ENCODE measurements at places on chromosomes 7 and 10.

DNA sequence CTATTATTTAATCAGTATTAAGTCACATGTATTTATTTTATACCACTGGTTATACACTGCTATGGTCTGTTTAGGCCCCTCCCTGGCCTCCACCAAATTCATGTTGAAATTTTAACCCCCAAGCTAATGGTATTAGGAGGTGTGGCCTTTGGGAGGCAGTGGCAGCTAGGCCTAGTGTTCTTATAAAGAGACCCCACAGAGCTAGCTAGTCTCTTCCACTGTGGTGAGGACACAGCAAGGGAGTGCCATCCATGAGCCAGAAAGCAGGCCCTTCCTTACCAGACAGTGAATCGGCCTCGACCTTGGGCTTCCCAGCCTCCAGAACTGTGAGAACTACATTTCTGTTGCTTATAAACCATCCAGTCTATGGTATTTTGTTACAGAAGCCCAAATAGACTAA, 28.7 kb downstream of the RBM48 start:
- no peak for DNase-seq

DNA sequence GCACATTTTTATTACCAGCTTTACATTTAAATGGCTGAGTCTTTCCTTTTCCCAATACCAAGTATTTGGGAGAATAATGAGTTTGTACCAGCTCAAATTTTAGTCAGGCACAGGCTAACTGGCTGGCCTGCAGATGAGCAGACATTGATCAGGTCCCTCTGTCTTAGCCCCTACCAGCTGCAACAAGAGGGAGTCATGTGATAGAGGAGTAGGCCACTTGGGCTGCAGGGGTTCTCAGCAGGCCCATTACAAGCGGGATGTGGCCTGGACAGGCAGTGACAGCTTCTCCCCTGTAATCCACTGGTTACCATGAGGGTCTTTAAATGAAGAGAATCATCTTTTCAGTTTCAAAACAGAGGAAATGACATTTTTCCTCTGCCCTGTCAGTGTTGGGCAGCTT, 283.6 kb downstream of the SUGCT start:
- no peak for DNase-seq

DNA sequence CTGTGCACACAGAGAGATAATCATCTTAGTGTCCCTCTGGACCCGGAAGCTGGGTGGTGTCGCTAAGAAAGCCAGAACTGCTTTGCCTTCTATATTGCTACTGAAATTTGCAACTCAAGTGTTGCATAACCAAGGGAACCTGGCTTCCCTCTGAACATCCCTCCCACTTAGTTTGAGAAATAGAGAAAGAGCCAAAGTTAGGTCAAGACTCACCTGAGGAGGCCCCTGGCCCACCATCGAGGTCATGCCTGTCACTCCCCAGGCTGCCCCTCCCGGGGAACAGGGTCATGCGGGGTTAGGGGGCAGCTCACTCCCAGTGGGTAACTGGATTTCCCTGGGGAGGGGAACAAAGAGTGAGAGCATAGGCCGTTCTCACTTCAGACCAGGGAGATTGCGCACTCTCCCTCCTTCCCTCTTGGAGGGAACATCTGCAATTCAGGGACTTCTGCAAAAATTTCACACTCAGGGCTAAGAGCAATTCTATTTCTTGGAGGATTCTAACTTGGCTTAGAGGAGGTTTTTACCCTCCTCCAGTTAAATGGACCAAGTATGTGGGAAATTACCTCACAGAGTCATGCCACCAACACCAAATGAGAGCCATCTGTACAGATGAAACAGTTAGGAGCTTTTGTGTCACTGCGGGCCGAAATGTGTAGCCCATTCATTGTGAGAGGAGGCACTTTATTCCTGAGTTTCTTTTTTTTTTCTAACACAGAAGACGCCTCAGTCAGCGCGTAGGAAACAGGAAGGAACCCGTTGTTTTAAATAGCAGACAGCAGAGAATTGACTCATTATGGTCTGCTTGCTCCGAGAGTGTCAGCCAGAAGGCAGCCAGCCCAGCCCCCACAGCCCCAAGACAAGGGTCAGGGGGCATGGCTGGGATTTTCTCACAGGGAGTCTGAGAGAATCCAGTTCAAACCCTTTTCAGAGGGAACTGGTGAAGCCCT, 221.3 kb downstream of the ARHGAP12 start:
- no peak for DNase-seq

GRCh38 chr7:142496545-142496991, 238.7 kb upstream of the PRSS58 start:
- DNase-seq = peak; percentile 21

- no peak for DNase-seq
Measured at GRCh38 chr7:148274118-148274517, 316.4 kb upstream of the C7orf33 start.

- DNase-seq = no peak
Measured at GRCh38 chr10:63414481-63415260, 51.1 kb downstream of the JMJD1C start.

- DNase-seq = no peak
Measured at GRCh38 chr10:118823256-118823907, 68.6 kb upstream of the CACUL1 start.

DNA sequence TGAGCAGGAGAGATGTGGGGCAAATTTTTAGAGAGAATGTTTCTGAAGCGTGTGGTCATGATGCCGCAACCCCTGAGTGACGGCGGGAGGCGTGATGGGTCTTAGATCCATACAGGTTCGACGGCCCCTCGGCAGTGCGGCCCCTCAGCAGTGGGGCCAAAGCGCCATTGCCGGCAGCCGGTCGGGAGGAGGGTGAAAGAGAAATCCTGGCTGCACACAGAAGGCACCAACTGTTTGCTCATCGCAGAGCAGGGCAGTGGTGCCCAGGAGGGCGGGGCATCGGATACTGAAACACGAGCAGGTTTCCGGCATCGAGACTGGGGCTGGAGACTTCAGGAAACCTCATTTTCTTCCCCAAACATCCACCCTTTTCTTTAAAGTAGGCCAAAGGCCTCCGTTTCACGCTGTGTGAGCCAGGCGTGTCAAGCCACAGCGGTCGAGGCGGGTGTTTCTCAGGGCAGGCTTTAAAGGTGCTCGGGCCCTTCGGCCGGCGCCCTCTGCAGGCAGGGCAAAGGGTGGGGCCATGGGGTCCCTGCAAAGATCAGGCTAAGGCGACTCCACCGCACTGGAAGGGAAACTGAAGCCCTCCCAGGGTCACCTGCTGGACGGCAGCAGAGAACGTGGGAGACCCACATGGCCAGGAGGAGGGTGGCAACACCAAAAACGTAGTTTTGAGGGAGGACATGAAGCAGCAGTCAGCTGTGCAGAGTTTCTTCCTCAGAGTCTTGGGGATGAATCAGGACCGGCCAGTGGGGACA, 42.0 kb upstream of the PPP2R2D start:
- no peak for DNase-seq

DNA sequence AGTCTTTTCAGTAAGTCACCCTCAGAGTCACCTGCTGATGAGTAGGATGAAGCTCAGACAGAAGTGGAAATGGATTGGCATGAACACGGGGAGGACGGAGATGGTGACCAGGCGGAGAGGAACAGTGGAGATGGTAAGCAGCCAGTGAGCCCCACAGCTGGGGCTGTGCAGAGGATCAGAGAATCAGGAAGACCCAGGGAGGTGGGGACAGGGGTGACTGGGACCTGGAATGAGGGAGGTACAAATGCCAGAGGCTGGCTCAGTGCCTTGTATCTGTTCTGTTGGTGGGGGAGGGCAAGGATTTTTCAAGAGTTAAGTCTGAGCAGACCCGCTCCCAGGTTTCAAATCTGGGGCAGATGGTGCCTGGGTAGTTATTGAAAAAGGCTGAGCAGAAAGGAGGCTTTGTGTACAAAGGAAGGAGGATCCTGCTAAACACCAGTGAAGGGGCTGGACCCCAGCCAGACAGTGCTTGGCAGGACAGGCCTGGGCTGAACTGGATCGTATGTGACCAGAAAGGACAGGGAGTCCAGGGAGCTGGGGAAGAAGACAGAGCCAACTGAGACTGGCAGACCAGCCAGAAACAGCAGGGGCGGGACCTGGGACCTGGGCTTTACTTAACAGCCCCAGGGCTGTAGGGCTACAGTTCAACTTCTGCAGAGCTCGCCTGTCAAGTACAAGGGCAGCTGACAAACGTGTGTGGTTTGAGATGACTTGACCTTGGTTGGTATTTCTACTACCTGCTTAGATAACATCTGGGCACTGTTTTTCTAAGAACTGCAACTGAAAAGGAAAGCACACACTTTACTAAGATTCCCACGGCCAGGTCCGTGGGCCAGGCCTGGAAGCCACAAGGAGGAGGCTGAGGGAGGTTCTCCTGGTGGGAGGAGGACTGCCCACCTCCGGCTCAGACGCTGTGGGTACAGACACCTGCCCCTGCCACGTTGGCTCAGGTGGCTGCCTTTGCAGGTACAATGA, 13.2 kb upstream of the FRMPD2 start:
- peak; percentile 37 for DNase-seq

DNA sequence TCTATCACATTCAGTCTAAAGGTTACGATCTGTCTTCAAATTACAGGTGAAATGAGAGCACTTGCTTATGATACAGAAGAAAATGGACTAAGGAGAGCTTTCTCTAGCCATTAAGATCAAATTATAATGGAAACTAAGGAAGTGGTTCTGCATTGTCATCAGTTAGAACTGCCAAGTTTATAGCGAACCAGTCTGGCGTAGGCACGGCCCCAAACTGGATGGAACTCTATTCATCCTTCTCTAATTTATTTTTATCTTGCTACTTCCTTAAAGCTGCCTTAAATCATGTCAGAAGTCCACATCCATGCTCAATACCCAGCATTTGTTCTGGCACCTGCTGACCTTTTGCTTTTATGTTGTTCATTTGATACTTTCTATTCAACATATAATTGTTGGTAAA, 63.7 kb upstream of the APBB1IP start:
- DNase-seq = no peak

GRCh38 chr10:115272482-115272881, 179.3 kb downstream of the ATRNL1 start:
- no peak for DNase-seq

- DNase-seq = no peak
Measured at GRCh38 chr7:1142051-1142635, 17.9 kb downstream of the ZFAND2A start.

DNA sequence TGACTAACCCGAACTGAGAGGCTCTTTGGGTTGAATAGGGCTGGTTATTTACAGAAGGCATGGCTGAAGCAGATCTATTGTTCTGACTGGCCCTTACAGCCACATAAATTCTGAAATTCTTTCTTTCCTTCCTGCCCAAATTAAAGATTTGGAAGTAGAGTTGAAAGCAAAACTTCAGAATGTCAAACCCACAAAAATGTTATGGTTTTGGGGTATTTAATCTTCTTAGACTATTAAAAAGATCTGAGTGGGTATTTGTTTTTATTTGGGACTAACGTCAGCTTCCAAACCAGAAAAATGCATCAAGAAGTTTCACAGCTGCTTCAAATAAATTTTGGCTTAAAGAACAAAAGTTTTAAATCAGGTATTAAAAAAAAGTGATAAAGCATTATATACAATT, 124.5 kb downstream of the AHR start:
- no peak for DNase-seq

- DNase-seq = no peak
Measured at GRCh38 chr7:41447450-41448042, 255.3 kb downstream of the INHBA start.

DNA sequence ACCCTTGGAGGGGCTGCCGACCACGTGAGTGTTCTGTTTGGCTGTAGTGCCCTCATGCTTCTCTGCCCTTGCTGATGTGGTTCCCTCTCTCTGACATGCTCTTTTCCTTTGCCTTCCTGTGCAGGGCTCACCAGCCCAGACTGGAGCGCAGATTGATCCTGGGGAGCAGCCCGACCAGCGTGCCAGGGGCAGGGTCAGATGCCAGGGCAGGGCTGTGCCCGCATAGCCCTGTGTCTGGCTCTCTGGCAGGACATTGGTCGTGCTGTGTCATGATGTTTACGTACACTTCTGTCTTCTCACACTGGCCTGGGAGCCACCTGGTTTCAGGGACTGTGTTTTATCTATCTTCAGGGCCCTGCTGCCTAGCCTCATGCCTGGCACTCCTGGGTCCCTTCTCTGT, 300.8 kb downstream of the CAMK1D start:
- no peak for DNase-seq

- DNase-seq = no peak
Measured at GRCh38 chr7:133638857-133639256, 386.0 kb downstream of the EXOC4 start.

GRCh38 chr10:113425541-113425951, 127.3 kb upstream of the HABP2 start:
- DNase-seq = peak; percentile 81

DNA sequence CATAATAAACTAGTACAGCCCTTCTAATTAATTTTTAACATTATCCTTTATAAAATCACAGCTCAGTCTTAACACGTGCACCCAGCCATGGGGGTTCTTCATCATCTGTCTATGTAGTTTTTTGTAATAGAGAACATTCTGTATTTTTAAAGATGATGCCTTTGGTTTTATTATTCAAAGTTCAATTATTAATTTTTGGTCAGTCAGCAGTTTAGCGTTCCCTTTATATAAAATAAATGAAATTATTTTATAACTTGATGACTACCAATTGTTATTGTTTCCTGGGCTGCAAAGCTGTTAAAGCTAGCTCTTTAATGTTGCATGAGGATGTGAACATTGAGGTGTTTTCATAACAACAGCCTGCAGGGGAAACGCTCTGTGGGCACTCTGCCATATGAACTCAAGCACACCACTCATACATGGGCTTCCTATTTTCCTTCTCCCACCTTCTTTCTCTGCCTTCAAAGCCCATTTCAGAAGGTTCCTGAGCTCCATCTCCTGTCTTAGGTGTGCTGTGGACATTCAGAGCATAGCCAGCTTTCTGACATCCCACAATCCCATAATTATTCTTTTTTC, 172.0 kb upstream of the YAE1 start:
- no peak for DNase-seq

DNA sequence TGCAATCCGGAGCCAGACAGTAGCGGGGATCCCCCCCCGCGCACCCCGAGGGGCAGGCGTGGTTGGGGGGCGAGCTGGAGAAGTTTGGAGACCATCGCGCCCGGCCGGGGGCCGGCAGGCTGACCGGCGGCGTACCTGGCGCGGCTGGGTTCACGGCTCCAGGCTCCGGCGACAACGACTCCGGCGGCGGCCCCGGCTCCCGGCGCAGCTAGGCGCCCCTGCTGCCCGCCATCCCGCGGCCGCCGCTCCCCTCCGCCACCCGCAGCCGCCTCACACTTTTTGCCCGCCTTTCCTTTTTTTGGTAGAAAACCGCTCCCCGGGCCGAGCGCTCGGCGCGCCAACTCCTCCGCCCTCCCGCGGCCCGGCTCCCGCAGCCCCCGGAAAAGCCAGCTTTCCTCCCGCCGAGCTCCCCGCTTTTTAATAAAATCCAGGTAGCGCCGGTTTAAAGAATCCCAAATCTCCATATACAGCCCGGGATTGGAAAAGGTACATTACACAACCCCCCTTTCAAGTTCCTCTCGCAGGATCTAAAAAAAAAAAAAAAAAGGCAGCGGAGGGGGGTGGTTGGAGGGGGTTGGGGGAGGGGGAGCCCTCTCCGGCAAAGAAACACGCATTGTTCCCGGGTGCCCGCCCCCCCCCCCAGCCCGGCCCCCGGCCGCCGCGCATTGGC, at the start of gene TNRC18:
TSS of gene TNRC18 (minus strand) at position 529 of the 670 bp plus-strand sequence. CDS start 2,588 bp downstream, outside the sequence.
- no peak for DNase-seq

- DNase-seq = no peak
Measured at GRCh38 chr7:12423997-12424745, 20.5 kb upstream of the VWDE start.

Measured in NCI-H1105 treated with DMSO at 0.1 percent for 48 hours (cell line).